ENCODE measurements at places on chromosomes 1 and 21. TPM values are rescaled to one million over a fixed set of nuclear protein-coding genes. Genes with fewer than 3 reads are reported as not detected.

TPRG1L gene
- total RNA-seq, result 19.6 TPM

COL9A2 gene
- total RNA-seq, result not detected

TNFSF18 gene
- 0.90 TPM for total RNA-seq

ERICH3 gene
- not detected for total RNA-seq

LRRC53 gene
- total RNA-seq, result not detected

FLG gene
- under 0.01 TPM for total RNA-seq

S100A12 gene
- not detected for total RNA-seq

TAS1R1 gene
- 1.2 TPM for total RNA-seq

RIT1 gene
- 23.1 TPM for total RNA-seq

AGL gene
- 5.5 TPM for total RNA-seq

KCNE1 gene
- total RNA-seq, result not detected

VHLL gene
- total RNA-seq, result not detected

AGBL4 gene
- total RNA-seq, result not detected

KCNE2 gene
- total RNA-seq, result not detected

CFAP57 gene
- total RNA-seq, result not detected

DNA sequence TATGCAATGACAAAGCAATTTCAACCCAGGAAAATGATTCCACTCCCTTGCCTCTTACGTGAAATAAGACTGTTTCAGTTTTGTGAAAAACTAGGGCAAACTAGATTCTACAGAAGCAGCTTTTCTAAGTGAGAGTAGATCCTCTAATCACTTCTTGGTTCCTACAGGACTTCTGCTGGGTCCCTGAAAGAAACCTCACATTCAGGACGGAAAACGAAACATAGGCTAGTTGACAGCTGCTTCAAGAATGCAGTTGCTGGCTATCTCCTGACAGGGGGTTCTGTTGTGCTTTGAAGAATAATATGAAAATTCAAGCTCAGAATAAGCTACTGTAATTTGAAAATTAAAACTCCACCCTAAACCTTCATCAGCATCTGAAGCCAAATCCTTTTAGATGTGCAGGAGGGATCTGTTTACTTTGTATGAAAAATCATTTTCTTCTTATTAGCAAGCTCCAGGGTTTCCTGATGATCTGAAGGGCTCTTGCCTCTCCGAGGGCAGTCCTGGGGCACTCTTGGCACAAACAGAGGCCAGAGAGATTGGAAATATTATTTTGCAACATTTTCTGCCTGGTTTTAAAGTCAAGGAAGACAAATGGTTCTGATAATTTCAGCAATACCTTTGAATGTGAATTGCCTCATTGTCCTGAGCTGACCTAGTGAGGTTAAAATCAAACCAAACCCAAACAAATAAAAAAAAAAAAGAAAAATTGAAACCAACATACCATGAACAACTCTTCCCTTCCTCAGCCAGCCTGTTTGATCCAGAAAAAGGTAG, 55.0 kb downstream of the NTMT2 start:
- DNase-seq, result peak; percentile 17

DNA sequence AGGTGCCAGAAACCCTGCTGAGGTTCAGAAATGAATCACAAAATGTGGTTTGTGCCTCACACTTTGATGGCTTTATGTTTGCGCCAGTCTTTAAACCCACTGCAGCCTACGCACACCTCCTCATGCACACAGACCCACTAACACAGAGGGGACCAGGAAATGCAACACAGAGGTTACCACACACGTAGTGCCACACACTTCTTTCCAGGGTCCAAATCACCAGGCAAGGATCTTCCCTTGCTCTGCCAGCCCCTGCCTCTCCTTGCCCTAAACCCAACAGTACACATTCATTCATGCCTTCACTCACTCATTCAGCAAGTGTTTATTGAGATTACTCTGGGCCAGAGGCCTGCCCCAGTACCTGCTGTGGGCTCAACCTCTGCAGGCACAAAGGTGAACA, 17.5 kb downstream of the MAB21L3 start:
- no peak for DNase-seq

GRCh38 chr1:151803915-151804314, 1.3 kb downstream of the LINGO4 start:
- no peak for DNase-seq

DNA sequence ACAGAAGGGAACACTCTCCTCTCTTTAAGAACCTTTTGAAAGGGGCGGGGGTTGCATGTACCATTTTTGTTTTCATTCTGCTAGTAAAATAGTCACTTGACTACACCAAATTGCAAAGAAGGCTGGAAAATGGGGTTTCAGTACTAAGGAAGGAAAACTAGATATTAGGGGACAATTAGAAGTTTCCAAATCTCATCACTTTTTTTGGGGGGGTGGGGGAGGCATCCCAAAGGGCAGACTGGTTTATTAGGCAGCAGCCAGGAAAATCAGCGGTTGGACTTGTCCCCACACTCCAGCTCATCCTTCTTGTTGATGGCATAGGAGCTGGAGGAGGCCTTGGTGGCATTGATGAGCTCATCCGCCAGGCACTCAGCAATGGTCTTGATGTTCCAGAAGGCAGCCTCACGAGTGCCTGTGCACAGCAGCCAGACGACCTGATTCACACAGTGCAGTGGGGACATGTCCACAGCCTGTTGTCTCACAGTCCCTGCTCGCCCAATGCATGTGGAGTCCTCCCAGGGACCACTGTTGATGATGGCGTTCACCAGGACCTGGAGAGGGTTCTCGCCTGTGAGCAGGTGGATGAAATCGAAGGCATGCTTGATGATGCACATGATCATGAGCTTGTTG, 1.7 kb upstream of the TMEM50B start:
- DNase-seq, result no peak

- DNase-seq, result no peak
These were observed 188.3 kb upstream of the MAP1LC3C start for GRCh38 chr1:242187171-242187570.

DNA sequence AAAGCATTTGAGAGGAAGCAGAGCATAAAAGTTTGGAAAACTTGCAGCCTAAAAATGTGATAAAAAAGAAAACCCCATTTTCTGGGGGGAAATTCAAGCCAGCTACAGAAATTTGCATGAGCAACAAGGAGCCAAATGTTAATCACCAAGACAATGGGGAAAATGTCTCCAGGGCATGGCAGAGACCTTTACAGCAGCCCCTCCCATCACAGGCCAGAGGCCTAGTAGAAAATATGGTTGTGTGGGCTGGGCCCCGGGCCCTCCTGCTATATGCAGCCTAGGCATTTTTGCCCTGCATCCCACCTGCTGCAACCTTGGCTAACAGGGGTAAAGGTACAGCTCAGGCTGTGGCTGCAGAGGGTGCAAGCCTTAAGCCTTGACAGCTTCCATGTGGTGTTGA, 299.6 kb upstream of the NCAM2 start:
- DNase-seq, result no peak

DNA sequence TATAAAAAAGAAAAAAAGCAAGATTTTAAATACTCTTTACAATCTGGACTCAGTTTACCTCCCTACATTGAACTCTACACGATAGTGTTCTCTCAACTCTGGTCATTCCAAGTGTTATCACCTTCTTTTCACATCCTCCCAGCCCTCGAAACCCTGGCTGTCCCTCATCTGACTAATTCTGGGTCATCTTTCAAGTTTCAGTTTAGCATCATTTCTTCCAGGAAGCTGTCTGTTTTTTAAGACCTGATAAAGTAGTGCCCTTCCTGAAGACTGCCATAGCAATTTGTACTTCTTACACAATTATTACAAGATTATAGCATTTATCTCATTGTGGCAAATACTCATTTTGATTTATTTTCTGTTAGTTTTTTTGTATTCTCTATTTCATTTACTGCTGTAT, 1.2 kb downstream of the ALG14 start:
- no peak for DNase-seq

DNA sequence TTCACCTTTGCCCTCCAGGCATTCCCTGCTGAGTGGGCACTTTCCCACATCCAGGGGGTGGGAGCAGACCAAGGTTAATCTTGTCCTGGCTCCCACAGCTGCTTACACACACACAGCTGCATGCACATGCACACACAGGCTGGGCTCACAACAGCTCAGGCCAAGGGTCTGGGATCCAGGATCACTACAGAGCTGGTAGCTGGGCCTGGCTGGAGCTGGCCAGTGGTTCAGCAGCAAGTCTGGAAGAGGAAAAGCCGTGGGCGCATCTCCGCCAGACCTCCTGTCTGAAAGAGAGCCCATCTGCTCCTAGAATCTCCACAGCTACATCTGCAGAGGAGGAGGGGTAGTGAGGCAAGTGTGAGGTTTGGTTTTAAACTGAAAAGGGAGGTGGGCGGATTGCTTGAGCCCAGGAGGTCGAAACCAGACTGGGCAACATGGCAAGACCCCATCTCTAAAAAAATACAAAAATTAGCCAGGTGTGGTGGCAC, 3.8 kb downstream of the CDK18 start:
- no peak for DNase-seq

DNA sequence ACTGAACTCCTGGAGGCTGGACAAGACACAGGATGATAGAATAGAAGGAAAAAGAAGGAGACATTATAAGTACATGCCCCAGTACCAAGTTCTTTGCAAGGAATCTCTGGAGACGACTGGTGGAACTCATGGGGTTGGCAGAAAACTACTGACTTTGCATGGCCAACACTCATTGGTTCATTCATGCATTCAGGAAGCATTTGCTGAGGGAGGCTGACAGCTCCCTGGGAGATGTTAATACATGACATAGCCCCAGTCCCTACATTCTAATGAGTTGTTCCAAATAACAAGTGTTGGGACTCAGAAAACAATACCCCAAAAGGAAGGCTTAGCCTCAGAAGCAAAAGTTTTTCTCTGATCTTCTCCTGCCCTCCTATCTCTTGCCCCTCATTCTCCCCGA, 172.8 kb upstream of the IRF2BP2 start:
- DNase-seq, result no peak

DNA sequence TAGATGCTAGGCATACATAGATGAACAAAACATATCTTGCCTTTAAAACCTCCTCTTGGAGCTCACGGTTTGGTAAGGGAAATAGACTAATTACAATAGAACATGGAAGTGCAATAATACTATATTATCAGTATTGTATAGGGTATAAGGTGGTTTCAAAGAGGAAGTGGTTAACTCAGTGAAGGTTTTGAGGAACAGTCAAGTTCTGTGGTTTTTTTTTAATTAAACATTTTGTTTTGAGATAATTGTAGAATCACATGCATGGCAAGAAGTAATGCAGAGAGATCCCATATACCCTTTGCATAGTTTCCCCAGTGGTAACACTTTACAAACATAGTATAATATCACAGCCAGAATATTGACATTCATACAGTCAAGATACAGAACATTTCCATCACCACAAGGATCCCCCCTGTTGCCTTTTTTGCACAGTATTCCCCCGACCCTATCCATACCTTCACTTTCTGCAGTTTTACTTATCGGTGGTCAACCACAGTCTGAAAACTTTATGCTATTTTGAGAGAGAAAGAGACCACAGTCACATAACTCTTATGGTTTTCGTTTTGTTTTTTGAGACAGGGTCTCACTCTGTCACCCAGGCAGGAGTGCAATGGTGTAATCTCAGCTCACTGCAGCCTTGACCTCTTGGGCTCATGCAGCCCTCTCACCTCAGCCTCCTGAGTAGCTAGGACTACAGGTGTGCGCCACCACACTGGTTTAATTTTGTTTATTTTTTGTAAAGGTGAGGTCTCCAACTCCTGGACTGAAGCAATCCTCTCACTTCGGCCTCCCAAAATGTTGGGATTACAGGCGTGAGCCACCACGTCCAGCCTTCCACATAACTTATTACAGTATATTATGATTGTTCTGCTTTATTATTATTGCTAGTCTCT, 60.5 kb upstream of the KIAA1614 start:
- DNase-seq, result no peak

DNA sequence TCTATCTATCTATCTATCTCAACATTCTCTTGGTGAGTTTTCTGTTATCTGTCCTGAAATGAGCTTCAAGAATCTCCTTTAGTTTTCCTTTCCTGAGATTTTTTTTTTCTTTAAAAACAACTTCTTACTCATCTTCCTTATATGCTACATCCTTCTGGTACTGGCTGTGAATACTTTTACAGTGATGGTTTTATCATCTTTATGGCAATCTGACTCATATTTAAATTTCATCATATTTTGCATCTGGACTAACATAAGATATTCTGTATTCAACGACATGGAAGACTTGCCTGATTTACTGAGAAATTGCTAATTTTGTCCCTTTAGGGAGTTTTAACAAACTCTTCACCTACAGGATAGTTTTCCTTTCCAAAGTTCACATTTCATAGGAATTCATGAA, 33.0 kb downstream of the PDE4B start:
- peak; percentile 75 for DNase-seq

DNA sequence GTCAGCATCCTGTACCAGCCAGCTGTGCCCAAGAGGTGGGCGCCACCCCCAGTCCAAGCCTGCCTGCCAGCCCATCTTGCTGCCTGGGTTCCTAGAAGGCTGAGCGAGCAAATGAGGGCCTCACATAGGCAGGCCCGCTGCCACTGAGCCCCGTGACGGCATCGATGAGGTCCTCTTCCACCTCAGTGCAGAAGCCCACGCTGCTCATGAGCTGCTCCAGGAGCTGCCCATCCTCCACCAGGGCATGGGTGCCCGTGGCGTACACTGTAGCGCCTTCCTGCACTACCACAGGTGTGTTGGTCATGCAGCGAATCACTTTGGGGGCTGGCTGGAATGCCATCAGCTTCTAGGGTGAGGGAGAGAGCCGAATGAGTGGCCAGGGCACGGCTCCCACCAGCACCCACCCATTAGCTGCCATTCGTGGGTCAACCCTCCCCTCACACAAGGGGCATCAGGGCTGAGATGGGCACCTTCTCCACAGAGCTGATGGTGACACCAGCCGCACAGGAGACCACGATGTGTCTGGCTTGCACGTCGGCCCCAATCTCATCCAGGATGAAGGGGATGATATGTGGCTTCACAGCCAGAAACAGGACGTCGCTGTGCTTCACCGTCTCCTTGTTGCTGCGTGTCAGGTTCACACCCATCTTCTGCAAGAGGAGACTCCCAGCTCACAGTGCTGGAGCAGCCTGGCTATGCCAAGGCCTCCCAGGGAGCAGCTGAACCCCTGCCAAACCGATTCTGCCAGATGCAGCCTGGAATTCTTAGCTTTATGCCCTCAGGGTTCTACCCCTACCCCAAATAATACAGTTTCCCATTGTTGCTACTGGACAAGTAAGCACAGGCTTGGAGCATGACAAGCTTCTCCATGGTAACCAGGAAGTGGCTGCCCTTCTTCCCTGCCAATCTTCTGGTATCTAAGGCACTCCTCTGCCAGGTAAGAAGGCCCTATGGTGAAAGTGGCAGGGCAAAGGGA, 2.0 kb downstream of the PYCR2 start:
- no peak for DNase-seq
